Stimulated activated CD8-positive, alpha-beta memory T cell treated with anti-CD3 and anti-CD28 coated beads, Interleukin-4, amount 100 ng/mL, for 1 hour (primary cell): ENCODE measurements at places on chromosomes 6 and 20.

DNA sequence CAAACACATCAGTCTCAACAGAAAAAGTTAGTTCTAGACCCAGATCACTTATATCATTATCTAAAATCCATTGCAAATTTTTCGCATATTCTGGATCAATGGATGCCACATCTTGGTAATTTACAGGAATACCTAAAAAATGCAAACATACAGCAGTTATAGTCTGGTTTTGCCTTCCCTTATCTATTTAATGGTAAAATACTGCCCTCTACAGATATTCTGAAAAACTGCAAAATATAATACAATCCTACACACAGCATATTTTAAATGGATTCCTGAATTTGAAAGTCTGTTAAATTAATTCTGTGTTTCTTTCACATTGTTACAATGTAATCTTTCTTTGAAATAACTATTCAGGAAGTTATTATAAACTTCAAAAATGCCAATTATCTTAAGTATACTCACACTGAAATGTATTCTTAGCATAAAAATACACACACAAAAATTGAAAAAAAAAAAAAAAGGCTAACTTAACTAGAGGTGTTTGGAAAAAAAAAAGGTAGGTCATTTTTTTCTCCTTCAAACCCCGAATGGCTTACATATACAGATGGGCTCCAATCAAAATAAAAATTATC, 88.4 kb downstream of the HACE1 start:
- DNase-seq = no peak

GRCh38 chr6:167761794-167762258, 64.9 kb upstream of the AFDN start:
- DNase-seq = no peak

DNA sequence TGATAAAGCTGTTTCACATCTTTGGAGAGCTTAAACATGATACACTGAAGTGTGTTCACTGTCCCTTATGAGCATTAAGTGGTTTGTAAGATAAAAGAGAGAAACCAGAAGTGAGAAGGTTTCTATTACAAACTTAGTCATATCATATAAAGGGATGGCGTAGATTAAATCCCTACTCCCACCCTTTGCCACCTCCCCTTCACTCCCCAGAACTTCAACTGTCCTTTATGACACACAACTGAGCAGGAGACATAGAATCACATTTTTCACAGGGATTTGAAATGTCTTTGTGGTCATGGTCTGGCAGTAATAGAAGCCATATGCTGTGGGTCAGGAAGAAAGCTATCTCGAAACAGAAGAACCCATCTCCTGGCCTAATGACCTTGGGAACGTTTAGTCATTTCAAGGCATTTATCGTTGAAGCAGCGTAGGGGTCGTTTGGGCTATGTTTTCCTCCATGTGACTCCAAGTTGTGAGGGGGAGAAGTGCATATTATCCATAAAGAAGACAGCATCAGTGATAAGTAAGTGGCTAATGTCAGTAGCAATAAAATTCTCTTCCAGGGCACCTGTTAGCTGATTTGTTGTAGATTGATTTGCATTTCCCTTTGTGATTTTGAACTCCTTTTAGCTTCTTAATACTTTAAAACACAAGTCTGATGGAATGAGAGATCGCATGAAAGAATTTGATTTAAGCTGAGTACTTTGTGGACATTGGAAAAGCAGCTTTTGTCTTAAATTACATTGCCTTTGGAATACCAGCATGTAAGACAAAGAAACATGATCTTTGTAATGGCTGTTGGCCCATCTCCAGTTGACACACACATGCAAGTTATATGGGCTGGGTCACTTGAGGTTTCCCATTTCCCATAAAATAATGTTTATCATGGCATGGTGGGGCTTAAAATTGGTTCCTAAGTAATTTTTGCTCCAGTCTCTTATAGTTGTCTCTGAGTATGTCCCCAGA, 501.5 kb upstream of the FLRT3 start:
- no peak for DNase-seq

DNA sequence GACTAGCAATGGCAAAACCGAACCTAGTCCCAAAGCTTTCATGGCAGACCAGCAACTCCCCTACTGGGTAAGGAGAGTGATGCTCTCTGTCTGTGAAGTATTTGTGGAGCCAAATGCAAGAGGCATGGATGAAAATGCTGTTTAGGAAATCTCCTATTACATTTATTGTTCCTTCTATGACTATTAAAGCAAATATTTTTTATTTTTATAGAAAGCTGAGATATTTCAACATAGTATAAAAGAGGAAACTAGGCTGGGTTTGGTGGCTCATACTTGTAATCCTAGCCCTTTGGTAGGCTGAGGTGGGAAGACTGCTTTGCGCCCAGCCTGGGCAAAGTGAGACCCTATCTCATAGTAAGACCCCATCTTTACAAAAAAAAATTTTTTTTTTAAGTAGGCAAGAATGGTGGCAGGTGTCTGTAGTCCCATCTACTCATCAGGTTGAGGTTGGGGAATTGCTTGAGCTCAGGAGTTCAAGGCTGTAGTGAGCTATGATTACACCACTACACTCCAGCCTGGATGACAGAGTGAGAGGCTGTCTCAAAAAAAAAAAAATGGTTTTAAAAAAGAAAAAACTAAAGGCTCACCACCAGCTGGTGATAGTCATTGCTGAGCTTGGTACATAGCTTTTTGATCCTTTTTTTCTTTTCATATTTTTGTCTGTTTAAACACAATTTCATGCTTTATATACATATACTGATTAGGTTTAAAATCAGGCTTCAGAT, 11.3 kb downstream of the KDM1B start:
- DNase-seq = no peak

- no peak for DNase-seq
Observed at GRCh38 chr6:118876198-118876597, 17.8 kb upstream of the ASF1A start.

DNA sequence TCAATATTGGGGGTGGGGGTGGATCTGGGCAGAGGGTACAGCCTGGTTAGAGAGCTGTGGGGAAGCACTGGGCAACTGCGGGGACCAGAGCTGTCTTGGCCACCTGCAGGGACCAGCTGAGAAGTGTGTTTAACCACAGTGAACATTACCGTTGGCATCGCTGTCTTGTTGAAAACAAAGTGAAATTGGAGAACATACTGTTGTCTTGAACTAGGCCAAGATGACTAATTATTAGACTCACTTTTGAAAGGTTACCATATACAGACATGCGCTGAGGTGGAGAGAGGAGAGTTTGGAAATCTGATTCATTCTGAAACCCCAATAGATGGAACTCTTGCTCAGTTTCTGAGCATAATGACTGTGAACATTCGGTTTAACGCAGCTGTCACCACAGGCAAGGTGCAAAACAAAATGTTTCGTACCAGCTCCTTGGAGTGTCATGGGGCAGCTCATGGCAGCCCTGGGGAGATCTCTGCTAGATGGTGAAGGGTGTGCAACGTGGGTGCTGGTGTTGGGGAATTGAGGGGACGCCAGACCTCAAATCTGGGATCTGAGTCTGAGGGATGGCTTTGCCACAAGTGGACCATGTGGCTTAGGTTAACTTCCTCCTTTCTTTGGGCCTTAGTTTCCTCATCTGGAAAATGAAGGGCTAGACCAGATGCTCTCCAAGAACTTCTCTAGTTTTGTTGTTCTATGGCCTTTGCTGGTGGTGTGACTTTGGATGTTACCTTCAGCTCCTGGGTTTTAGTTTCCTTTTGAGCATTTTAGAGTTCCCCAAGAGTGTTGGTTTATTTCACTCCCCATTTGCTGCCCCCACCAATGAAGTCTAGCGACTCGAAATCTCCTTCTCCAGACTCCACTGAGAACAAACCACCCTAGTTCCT, 24.6 kb upstream of the GTSF1L start:
- DNase-seq = no peak

- no peak for DNase-seq
Observed at GRCh38 chr20:33650753-33651561, 11.2 kb upstream of the C20orf144 start.
